OCI-M1 (cell line): ENCODE measurements at places on chromosomes 16 and 17.

GRCh38 chr16:87006789-87007745 is 310.1 kb downstream of the C16orf95 start:
- no peak for DNase-seq

GRCh38 chr17:4811471-4811870 is 4.5 kb downstream of the PLD2 start:
- DNase-seq = no peak

- DNase-seq = no peak
Measured at GRCh38 chr16:89119166-89119621, 25.5 kb downstream of the ACSF3 start.

GRCh38 chr17:27577884-27578717 is 52.9 kb upstream of the LGALS9 start:
- peak; percentile 77 for DNase-seq

DNA sequence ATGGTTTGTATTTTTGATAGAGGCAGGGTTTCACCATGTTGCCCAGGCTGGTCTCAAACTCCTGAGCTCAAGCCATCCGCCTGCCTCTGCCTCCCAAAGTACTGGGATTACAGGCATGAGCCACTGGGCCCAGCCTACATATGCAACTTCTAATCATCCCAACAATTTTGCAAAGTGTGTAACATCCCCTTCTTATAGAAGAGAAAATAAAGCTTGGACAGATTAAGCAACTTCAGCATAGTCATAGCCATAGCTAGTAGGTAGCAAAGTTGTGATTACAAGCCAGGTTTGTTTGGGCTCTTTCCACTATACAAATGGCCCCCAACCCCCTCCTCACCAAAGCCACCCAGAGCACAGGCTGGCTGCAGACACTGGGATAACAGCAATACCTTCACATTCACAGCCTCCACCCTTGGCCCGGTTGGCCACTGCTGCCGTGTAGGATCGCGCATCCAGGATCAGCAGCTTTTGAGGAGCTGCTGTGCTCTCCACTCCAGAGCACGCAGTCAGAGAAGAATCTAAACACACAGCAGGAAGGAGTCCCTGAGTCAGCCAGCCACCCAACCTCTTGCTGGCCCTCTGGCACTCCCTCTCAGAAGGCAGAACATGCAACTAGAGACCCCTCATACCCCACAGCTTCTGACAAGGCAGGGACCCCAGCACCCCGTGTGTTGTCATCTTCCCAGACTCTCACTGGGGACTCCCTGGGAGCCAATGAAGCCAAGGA is 7.9 kb downstream of the MTMR4 start:
- DNase-seq = no peak

GRCh38 chr16:57915811-57916488 is 55.0 kb downstream of the CNGB1 start:
- DNase-seq = no peak

GRCh38 chr16:24234737-24235136 is 21.4 kb upstream of the CACNG3 start:
- no peak for DNase-seq

DNA sequence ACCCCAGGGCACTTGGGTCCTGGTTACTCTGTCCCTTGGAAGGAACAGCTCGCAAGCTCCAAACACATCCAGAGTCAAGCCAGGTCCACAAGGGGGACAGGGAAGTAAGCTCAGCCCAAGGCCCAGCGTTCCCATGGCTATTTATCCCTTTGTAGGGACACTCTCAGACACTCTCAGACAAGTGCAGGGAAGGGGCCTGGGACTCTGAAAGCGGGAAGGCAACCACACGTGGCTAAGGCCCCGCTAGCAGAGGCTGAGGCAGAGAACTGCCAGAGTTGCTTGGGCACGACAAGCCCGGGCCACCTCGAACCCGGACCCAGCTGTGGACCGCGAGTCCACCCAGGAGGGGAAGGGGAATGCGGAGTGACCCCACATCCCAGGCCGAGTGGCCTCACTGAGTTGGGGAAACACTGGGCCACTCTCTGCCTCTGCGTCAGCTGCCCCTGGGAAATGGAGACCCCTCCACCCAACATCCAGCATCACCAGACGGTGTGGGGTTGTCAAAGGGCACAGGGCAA is 10.2 kb downstream of the NPTX1 start:
- no peak for DNase-seq

- DNase-seq = no peak
Measured at GRCh38 chr17:50123649-50124349, 6.2 kb downstream of the SAMD14 start.

GRCh38 chr16:3256866-3257465 is 533 bp upstream of the MEFV start:
- DNase-seq = no peak

DNA sequence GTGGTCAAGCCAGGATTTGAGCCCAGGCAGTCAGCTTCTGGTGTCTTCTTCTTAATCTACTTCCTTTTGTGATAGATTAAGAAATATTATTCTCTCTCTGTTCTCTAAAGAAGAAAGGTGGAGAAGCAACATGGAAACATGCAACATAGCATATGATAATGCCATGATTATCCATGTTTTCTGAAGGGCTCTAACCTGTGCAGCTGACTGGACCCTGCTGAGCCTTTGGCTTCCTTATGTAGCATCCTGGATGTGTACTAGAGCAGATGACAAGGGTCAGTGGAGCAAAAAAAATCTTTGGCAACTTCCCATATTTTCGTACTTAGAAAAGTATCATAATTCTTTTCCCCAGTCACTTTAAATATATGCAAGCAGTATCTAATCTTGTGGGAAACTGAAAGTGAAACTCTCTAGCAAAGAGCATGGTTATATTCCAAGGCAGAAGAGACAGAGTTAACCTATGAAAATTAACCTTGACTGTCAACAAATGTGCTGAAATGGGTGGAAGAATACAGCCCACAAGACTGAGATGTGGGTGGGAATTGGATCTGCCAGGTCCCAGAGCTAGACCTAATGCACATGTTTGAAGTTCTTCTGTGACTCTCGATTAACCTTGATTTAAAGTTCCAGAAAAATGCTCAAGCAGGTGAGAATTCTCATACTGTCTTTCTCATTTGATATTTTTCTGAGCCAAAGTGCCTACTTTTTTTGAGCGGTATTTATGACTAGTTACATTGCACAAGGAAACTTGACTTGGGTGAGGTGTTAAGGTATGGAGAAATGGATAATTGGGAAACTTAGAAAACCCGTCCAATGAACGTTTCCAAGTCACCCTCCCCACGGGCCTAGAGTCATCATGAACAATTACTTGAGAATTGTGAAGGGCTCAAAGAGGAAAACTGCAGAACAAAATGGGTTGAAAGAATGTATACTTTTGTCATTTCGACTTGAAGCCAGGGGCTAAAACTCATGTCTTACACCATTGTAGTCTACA is 248.6 kb downstream of the FTO start:
- DNase-seq = peak; percentile 89

GRCh38 chr17:27455914-27456680 is at the start of gene KSR1:
KSR1 (plus strand) TSS chr17:27456448; CDS start chr17:27456644, 196 bp downstream.
- DNase-seq = peak; percentile 93

DNA sequence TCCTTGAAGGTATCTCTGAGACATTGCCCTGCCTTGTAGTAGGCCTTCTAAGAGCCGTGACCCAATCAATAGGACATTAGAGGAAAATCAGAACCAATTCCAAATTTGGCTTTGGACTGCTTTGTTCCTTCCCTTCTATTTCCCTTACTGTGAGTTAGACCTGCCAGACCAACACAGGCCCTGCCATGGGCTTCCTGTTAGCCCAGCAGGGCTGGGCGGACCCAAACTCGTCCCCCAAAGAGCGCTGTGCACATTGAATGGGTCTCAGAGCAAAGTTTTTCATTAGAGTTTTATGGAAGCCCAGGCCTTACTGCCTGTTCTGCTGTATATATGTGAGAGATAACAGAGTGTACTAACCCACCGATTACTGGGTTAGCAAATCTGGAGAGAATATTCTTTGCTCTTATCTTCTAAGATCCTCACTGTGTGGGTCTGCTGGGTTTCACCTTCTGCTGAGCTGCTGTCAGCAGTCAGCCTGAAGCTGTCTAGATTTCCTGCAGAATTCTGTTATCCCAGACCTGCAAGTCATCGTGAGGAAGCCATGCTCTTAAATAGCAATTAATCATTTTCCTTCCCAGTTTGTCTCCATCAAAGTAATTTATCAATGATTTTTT is 5.7 kb downstream of the ARHGAP44 start:
- DNase-seq = no peak

DNA sequence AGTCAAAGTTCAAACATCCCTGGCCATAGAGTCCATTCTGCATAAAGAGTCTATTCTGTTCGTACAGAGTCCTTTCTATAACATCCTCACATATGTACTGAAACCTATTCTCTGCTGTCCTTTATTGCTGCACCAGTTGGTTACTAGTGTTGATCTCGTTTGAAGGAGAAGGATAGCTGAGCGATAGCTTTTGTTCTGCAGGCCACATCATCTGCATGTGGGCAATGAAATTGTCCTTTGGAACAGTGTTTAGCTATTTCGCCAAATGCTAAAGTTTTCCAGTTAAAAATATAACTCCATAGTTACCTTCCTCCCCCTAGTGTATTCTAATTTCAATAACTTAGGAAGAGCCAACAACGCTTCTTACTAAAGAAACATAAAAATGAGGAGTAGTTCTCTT is 6.0 kb downstream of the RHOT1 start:
- no peak for DNase-seq

GRCh38 chr17:83064732-83065659 is 14.4 kb upstream of the METRNL start:
- DNase-seq = peak; percentile 20

GRCh38 chr17:30956764-30957374 is 14.0 kb upstream of the RNF135 start:
- DNase-seq = no peak
